ENCODE measurements at places on chromosomes 2 and 18.

GRCh38 chr18:46299465-46300008 lies 195.4 kb downstream of the HAUS1 start:
- DNase-seq: no peak
- no peaks in the 10 kb centered on the region for H3K36me3 ChIP-seq
- H3K4me1 ChIP-seq: no peaks in the 10 kb centered on the region

DNA sequence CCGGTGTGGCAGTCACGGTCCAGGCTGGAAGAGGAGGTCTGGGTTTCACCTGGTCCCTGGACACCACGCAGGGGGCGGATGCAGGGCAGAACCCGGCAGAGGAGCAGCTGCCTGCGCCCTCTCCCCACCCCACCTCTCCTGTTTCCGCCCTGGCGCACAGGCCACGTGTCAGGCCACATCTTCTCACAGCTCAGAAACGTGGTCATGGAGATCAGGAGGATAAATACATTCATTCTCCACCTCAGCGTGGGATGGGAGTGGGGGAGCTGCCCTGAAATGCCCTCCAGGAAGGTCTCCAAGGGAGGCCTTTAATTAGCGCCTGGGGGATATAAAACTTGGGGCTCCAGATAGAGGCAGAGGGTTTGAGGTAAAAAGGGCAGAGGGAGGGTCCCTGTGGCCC lies 142.0 kb downstream of the KCTD1 start:
- DNase-seq: no peak
- H3K4me1 ChIP-seq: no peaks in the 10 kb centered on the region
- H3K36me3 ChIP-seq: no peaks in the 10 kb centered on the region
- no peak overlapping the region for H3K27ac ChIP-seq
- no peak overlapping the region for H3K4me3 ChIP-seq

GRCh38 chr2:171334171-171334570 lies 99.6 kb downstream of the METTL8 start:
- H3K36me3 ChIP-seq: no peaks in the 10 kb centered on the region
- H3K27me3 ChIP-seq: no peaks in the 10 kb centered on the region

DNA sequence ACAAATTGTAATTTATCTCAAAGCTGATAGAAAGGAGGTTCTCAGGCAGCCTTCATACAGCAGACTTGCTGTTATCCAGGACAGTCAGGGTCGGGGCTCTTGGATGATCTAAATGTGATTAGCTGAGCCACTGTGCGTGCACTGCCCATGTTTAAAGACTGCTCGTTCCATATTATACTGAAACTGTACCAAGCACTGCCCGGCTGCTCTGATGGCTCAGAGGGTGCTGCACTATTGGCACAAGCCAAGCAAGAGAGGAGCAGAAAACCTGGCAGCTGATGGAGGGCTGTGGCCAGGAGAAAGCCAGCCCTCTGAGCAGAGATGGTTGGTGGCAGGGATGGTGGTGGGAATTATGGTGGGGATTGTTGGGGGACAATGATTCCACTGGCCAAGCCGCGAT lies 63.4 kb downstream of the COL6A3 start:
- H3K36me3 ChIP-seq: peaks cover 32% of the 10 kb centered on the region
- H3K4me3 ChIP-seq: no peak overlapping the region
- H3K4me1 ChIP-seq: peaks cover 20% of the 10 kb centered on the region

DNA sequence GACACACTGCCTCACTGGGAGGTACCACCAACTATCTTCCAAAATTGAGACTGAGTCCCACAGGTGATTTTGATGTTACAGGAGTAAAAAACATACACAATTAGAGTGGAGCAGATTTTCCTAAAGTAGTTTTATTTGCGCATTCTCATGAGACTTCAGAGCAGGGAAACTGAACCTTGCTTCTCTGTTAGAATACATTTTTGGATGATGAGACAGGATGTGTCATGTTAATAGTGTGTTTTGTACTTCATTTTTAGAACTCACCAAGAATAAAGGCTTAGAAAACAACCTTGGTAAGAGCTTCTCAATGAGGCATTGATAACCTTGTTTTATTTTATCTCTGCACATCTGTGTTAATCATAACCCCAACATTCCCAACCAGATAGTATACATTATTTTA lies 310.2 kb upstream of the GALNT5 start:
- no peak for DNase-seq
- no peaks in the 10 kb centered on the region for H3K4me1 ChIP-seq
- no peak overlapping the region for H3K4me3 ChIP-seq
- no peaks in the 10 kb centered on the region for H3K27me3 ChIP-seq
- H3K27ac ChIP-seq: no peak overlapping the region

Data from astrocyte (in vitro differentiated cells and primary cell).